Vagina (tissue), 2 donors: ENCODE measurements at places on chromosomes 3 and 15. TPM values are rescaled to one million over a fixed set of nuclear protein-coding genes. Genes with fewer than 3 reads are reported as not detected.

Gene SLC33A1
- total RNA-seq: 27.0 TPM

Gene PP2D1
- not detected for total RNA-seq

Gene SCN11A
- total RNA-seq: not detected

Gene LSG1
- total RNA-seq: 40.3 TPM

Gene SLC22A14
- total RNA-seq: 0.49 TPM

Gene FES
- 47.4 TPM for total RNA-seq

Gene CLDN1
- total RNA-seq: 48.6 TPM

Gene MFAP1
- 13.5 TPM for total RNA-seq

Gene TMEM266
- not detected for total RNA-seq

Gene OR5K2
- total RNA-seq: not detected

Gene TTLL13
- total RNA-seq: not detected

Gene UTS2B
- 1.7 TPM for total RNA-seq

Gene CXCR6
- 9.6 TPM for total RNA-seq

Gene XCR1
- total RNA-seq: not detected

Gene LIPH
- total RNA-seq: 2.7 TPM

Gene BFSP2
- not detected for total RNA-seq

Gene SAMMSON
- total RNA-seq: not detected

Gene ZNF80
- 0.74 TPM for total RNA-seq

Gene A4GNT
- not detected for total RNA-seq

Gene ATP6V1A
- total RNA-seq: 28.5 TPM

Gene SI
- not detected for total RNA-seq

Gene SLC41A3
- 62.9 TPM for total RNA-seq

Gene LRRC2
- 2.0 TPM for total RNA-seq

Gene AMT
- total RNA-seq: 6.1 TPM

Gene HGD
- not detected for total RNA-seq

Gene KLHL40
- total RNA-seq: not detected

Gene EXD1
- not detected for total RNA-seq

Gene SSUH2
- total RNA-seq: not detected

Gene CCR9
- not detected for total RNA-seq

Gene PIERCE2
- not detected for total RNA-seq

Gene CELSR3
- total RNA-seq: 2.2 TPM

Gene MKRN3
- total RNA-seq: not detected

Gene LMOD3
- total RNA-seq: not detected

Gene ZNF774
- total RNA-seq: 8.3 TPM

Gene UROC1
- total RNA-seq: not detected

Gene MAP6D1
- total RNA-seq: not detected

Gene RAB8B
- 29.5 TPM for total RNA-seq

Gene SCG5
- total RNA-seq: 6.1 TPM

Gene LMAN1L
- total RNA-seq: not detected

Gene WNT5A
- 52.3 TPM for total RNA-seq

Gene C2CD4A
- not detected for total RNA-seq

Gene GPR27
- total RNA-seq: 1.2 TPM

Gene NR2F2
- 39.8 TPM for total RNA-seq

Gene GMPPB
- 19.9 TPM for total RNA-seq

Gene SLC2A2
- not detected for total RNA-seq

Gene CDCP1
- 27.5 TPM for total RNA-seq
